Stimulated activated CD8-positive, alpha-beta memory T cell treated with anti-CD3 and anti-CD28 coated beads, Interleukin-7, amount 100 ng/mL, for 48 hours (primary cell): ENCODE measurements at places on chromosomes 1 and 21.
A peak's percentile ranks its signal among the peaks of the same experiment; 100 is the strongest.

- no peak for DNase-seq
These were observed 400.4 kb upstream of the PLXNA2 start for GRCh38 chr1:208644401-208645160.

- DNase-seq = peak; percentile 87
These were observed at the start of gene RAD54L for GRCh38 chr1:46247436-46248121. RAD54L (plus strand) TSS chr1:46247763; CDS start chr1:46248406, 643 bp downstream.

- DNase-seq = no peak
These were observed 34.2 kb downstream of the IGFN1 start for GRCh38 chr1:201224666-201225370.

DNA sequence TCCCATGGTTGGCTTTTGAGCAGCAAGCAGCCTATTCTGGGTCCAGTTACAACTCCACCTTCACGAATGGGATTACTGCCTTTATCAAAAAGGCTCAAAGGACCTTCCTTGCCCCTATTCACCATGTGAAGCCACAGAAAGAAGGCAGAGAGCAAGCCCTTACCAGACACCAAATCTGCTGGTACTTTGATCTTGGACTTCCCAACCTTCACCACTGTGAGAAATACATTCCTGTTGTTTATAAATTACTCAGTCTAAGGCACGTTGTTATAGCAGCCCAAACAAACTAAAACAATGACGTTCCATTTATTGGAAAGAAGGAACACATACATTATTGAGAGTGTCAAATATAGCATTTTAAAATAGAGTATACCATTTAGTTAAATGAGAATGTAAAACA is 1557.9 kb downstream of the PLA2G4A start:
- DNase-seq = no peak

- DNase-seq = no peak
These were observed 6.7 kb downstream of the NCMAP start for GRCh38 chr1:24562625-24563024.

- DNase-seq = peak; percentile 25
These were observed 35.6 kb downstream of the ADARB1 start for GRCh38 chr21:45109831-45110492.

GRCh38 chr1:23417570-23417969 is 7.0 kb downstream of the TCEA3 start:
- DNase-seq = no peak

DNA sequence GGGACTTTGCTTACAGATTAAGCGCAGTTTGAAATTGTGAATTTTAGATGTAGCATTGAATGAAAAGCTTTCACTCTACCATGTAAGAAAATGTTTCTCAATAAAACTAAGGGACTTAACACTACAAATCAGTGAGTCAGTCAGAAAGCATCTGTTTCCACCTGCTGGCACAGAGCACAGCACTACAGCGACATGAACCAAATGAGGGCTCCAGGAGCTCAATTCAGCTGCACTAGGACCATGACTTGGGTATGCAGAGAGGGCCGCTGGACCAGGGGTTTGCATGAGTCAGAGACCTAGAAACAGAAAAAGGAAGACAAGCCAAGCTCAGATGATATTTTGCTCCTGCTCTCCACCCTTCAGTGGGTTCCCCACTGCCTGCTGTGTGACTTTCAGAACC is 5.2 kb downstream of the SUSD4 start:
- no peak for DNase-seq

DNA sequence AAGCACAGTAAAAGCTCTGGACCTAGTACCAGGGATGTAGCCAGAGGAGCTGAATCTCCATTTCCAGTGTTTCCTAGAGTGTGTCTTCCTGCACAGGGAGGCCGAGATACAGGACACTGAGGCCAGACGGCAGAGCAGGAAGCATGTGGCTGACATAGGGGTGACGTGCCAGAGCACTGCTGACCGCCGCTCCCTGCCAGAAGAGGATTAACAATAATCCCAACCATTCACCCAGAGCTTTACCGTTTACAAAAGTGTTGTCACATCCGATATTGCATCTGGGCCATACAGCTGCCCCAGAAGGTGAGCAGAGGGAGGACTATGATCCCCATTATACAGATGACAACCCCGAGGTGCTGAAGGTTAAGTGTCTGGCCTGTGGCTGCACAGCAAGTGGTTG is 5.8 kb upstream of the CLDN19 start:
- DNase-seq = no peak

GRCh38 chr1:245679821-245680780 is 525.3 kb downstream of the KIF26B start:
- DNase-seq = no peak

GRCh38 chr21:37742532-37742931 is 173.7 kb downstream of the KCNJ6 start:
- no peak for DNase-seq

GRCh38 chr1:63688302-63688890 is 85.4 kb upstream of the ROR1 start:
- DNase-seq = no peak

GRCh38 chr1:94743862-94744261 is 76.3 kb upstream of the SLC44A3 start:
- DNase-seq = no peak

DNA sequence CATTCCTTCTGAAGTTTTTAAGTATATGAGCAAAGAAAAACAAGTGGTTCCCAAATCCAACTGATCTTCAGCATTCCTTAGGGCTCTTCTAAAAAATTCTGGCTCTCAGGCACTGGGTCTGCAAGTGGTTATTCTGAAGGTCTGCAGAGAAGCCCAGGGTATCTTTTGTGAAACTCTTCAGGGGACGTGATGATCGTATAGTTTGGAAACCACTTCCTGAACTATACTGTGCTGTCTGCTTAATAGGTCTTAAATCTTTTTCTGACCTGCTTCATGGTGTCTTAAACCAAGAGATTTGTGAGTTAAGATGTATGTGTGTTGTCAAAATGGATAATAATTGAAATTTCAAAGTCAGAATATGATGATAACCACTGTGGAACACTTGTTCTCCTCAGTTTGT is 115.5 kb downstream of the LHX9 start:
- DNase-seq = no peak

DNA sequence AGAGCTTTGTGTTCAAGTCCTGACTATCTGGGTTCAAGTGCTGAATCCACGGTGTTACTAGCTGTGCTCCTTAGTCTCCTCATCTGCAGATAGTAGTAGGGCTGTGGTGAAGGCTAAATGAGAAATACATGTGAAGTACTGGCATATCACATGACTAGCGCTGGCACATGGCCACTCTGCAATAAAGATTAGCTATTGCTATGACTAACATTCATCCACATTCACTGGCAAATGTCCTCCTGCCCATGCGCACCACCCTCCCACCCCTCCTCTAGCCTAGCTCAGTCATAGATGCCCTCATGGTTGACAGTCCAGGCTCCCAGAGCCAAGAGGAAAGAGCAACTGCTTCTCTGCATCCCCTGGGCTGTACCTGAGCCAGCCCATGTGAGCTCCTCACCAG is 8.5 kb upstream of the COL8A2 start:
- DNase-seq = no peak

DNA sequence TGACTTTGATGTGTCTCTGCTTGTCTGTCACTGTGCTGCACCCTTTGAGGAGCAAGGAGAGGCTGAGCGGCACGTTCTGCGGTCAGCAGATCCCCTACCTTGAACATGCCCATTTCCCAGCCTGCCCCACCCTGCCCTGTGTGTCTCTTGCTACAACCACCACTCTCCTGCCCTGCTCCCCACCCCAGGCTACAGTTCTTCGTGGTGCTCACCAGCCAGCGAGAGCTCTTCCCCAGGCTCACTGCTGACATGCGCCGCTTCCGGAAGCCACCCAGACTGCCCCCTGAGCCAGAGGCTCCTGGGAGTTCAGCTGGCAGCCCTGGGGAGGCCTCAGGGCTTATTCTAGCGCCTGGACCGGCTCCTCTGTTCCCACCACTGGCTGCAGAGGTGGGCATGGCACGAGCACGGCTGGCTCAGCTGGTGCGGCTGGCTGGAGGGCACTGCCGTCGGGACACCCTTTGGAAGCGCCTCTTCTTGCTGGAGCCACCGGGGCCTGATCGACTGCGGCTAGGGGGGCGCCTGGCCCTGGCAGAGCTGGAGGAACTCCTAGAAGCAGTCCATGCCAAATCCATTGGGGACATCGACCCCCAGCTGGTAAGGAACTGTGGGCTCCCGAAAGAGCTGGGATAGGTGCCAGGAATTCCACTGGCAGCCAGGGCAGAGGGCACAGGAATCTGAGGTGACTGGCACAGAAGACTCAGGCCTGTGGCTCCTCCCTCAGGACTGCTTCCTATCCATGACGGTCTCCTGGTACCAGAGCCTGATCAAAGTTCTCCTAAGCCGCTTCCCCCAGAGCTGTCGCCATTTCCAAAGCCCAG is 5.6 kb downstream of the HYI start:
- no peak for DNase-seq

DNA sequence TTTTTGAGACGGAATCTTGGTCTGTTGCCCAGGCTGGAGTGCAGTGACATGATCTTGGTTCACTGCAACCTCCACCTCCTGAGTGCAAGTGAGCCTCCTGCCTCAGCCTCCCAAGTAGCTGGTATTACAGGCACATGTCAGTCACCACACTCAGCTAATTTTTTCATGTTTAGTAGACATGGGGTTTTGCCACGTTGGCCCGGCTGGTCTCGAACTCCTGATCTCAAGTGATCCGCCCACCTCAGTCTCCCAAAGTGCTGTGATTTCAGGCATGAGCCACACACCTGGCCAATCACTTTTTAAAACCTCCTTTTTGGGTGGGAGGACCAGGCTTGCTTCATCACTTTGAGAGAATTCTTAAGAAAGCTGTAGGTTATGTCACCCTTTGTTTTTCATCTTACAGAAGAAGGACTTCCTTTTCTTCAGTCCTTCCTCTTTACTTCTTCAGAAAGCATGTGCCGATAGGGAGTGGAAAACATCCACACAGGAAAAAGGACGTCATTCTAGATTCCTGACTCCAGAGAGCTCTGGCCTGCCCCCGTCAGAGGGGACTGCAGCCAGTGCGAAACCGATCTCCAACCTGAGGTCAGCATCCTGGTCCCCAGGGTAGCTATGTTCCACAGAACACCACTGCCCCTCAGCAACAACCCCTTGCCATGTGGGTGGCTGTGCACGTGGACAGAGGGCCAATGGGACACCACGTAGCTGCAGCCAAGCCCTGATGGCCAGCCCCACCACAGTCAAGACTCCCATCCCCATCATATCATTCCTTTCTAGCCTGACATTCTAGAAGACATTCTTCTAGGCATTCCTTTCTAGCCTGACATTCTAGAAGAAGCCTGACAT is 21.9 kb downstream of the NCF2 start:
- no peak for DNase-seq

GRCh38 chr1:2405588-2406295 is 6.6 kb downstream of the PEX10 start:
- DNase-seq = no peak

DNA sequence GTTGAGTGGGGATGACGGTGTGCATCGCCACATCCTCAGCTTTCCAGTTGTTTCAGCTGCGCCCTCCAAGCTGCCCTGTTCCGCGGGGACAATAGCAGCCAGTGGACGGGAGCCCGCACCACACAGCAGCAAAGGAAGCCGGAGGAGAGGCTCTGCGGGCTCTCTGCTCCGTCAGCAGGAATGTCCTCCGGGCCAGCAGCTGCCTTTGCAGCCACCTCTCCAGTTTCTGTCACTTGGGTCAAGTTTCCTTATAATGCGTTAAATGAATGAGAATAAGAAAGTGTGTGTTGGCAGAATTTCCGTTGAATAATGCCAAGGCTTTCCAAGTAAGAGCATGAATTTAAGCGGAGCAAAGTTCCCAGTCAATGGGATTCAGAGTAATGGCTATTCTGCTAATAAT is 263.3 kb downstream of the KIF26B start:
- no peak for DNase-seq

DNA sequence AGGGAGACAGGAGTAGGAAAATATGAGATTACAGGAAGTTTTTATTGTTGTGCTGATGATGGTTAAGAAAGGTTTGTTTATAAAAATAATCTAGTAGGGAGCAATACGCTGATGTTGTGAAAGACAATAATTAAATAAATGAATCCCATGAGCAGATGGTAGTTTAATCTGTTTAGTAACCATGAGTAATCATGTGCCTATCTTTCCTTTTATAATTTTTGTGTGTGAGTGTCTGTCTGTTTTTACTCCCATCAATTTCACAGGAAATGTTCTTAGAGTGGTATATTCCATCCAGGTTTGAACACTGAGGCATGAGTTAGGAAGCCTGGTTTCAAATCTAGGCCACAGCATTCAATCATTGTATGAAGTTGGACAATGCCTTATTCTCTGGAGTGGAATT is 180.5 kb downstream of the OLFM3 start:
- no peak for DNase-seq

- DNase-seq = no peak
These were observed 22.9 kb upstream of the MTF2 start for GRCh38 chr1:93056214-93056613.
